Left cardiac atrium (tissue), 4 donors: ENCODE measurements at places on chromosomes 11 and 22.

GRCh38 chr11:112321501-112322172, 61.0 kb upstream of the PLET1 start:
- DNase-seq: peak; percentile 68

- DNase-seq: no peak
These were observed 1.9 kb upstream of the IFITM10 start for GRCh38 chr11:1751999-1752906.

DNA sequence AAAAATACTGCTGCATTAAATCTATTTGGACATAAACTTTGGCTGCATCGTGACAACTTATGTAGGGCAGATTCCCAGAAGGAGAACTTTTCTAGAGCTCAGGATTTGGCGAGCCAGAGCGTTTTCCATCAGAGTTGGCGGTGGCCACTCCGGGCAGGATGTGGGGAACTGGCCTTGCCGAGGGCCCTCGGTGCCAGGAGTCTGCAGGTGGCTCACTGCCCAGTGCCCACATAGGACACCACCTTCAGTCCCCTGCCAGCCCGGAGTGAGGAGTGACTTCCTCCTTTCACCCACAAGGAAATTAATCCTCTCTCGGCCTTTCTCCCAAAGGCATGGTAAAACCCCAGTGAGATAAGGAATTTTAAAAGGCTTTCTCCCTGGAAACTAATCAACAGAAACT, 1.6 kb upstream of the LGALS2 start:
- no peak for DNase-seq

GRCh38 chr11:123103326-123103980, 41.5 kb upstream of the HSPA8 start:
- peak; percentile 65 for DNase-seq

DNA sequence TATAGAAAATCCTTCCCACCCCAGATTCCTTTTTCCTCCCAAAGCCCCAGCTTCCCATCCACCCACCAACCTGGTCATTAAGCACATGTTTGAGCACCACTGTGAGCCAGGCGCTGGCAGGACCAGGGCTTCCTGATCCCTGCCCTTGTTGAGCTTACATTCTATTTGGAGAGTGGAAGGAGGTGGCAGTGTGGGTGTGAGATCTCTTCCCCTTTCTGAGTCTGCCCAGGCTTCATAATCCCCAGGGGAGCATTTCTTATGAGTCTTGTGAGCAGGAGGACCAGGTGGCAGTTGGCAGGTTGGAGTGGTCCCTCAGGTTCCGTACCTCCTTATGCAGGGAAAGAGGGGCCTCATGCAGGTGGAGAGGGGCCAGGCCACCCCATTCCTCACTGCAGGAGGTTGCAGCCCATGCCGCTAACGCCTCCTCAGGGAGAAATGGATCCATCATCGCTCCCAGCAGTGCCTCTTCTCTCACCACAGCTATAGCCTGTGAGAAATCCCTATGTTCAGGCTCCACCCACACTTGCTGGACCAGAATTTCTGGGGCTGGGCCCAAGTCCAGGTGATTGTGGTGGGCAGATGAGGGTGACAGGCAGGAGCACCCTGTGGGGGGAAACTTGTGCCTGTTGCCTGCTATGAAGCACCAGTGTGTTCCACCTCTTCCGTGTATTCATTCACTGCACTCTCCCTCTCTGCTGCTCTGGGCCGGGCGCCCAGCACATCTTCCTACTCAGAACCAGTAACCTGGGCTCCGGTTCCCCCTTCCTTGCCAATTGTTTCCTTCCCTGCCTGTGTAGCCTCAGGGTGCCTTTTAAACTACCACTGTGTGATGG, 23.5 kb downstream of the UBE2L3 start:
- no peak for DNase-seq

- no peak for DNase-seq
These were observed 18.1 kb downstream of the PACSIN2 start for GRCh38 chr22:42996646-42997365.

GRCh38 chr11:42271306-42271705, 811.9 kb upstream of the LRRC4C start:
- DNase-seq: no peak

GRCh38 chr11:5280582-5281102, 10.9 kb upstream of the HBE1 start:
- DNase-seq: peak; percentile 69

- DNase-seq: no peak
These were observed 16.0 kb downstream of the CALCA start for GRCh38 chr11:14956111-14956510.

DNA sequence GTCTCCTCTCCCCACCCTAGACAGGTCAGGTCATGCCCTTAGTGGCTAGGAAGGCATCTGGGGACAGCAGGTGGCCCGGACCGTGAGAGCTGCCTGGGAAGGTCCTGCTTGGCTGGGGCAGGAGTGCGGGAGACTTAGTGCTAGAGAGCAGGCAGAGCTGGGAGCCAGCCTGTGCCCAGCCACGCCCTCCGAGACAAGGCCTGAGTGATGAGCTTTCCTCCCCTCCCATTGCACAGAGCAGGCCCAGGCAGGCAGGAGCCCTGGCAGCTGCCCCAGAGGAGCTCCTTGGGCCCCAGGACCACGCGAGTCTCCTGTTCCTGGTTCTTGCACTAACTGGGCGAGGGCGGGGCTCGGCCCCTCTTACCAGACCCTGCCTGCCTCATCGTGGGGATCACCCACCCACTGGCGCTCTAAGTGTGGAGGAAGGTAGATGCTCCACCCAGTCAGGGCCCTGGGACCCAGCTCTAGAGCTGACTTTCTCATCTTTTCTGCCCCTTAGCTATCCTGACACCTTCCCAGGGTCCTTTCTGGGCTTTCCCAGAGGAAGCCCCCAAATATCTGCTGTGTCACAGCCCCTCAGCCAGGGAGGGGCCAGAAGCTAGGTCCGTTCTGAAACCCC, 44.9 kb downstream of the MACROD1 start:
- DNase-seq: no peak

DNA sequence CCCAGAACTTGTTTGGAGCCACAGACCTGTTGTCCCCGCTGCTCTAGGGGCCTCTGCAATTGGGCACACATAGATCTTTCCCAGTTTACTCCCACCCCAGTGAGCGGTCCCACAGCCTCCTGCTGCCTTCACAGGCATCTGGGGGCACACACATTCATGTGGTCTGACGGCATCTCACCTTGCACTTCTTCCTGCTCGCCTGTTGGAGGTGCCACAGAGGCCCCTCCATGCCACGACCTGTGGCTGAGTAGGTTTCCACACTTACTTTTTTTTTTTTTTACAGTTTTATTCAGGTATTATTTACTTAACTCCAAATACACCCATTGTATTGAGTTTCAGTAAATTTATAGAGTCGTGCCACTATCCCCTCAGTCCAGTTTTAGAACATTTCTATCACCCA, 68.9 kb upstream of the SEPTIN5 start:
- peak; percentile 7 for DNase-seq

DNA sequence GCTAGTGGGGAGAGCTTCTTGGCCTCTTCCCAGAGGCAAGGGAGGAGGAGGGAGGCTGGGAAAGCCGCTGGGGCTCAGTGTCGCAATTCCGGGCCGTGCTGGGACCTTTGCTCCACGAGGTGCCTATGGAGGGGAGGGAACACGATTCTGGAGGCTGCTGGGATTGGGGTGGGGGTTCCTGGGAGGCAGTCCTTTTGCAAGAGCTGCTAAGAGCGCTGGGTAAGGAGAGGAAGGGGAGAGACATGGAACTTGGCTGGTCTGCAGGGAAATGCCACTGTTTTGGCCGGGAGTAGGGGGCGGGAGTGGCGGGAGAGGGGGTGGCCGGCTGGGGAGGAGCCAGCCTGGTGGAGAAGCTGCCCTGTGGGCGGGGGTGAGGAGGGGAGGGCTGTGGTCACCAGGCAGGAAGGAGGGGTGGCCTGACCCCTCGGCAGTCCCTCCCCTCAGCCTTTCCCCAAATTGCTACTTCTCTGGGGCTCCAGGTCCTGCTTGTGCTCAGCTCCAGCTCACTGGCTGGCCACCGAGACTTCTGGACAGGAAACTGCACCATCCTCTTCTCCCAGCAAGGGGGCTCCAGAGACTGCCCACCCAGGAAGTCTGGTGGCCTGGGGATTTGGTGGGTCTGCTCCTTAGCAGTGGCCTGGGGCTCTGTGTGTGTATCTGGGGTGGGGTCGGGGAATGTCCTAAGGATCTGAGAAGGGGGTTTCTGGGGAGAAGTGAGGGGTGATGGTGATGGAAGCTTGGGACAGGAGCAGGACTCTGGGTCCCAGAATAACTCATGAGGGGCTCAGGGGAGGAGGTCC, at the start of gene NR1H3:
TSS of gene NR1H3 (plus strand) at position 480 of the 800 bp plus-strand sequence. CDS start 1,221 bp downstream, outside the sequence.
- DNase-seq: peak; percentile 86

DNA sequence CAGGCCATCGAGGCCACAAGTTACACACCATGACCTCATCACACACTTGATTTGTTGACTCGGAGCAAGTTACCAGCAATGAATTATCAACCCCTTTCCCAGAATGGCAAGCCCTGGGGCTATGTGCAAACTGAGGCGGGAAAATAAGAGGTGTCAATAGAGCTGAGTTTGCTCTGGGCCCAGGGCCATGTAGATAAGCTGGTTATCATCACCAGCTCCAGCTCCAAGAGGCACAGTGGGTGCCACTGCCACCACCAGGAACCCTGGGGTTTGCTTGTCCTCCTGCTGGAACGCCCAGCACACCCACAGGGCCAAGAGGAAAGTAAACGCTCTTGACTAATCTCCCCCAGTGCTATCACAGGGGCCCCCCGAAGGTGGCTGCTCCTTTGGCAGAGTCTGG, 13.0 kb upstream of the VPS37C start:
- no peak for DNase-seq

DNA sequence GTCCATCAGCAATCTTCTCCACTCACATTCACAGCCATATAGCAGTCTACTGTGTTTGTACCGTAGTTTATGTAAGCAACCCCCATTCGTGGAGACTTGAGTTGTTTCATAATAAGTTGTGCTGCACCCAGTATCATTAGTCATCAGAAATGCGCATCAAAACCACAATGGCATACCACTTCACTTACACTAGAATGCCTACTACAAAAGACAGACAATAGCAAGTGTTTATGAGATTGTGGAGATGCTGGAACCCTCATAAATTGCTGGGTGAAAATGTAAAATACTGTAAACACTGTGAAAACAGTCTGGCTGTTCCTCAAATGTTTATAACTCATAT, 133.3 kb downstream of the ATXN10 start:
- no peak for DNase-seq

DNA sequence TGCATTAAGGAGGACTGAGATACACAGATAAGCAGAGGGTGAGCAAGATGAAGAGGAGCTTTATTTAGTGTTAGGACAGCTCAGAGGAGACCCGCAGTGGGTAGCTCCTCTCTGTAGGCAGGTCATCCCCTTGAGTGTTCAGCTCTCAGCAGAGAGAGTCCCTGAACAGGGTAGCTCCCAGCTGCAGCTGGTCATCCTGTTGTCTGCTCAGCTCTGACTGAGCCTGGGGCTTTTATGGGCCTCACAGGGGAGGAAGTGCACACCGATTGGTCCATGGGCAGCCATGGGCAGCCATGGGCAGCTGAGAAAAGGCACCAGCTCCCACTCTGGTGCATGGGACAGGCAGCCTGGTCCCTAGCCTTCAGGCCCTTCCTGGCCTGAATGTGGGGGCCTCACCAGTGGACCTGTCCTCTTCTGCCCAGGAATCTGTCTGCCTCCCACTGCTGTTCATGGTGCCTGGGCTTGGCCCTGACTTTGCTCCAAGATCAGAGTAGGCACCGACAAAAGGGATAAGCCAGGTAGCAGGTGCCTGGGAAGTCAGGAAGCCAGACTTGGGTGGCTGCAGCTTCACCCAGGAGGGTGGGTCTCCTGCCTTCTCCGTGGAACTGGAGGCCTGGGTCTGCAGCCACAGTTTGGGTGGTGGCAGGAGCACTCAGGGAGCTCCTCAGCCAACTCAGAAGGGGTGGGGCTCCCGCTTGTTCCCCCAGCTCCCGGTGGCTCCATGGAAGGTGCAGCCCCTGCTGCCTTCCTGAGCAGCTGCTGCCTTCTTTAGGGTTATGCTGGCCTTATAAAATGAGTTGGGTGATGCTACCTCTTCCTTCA, 54.7 kb downstream of the MYEOV start:
- DNase-seq: no peak

DNA sequence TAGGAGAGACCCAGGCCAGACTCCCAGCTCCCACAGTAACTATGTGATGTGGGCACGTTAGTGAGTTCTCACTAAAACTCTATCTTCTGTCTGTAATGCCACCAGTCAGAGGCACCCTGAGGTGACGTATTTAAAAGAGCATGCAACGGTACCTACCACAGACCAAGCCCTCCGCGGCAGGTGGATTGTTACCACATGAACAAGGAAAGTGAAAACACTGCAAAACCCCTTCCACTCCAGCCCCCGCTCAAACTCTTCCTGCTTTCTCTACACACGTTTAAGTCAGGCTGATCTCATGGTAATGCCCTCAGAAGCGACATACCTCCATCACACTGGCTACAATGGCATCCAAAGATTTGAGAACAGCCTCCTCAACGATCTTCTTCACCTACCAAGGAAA, 36.7 kb downstream of the SERPIND1 start:
- no peak for DNase-seq

DNA sequence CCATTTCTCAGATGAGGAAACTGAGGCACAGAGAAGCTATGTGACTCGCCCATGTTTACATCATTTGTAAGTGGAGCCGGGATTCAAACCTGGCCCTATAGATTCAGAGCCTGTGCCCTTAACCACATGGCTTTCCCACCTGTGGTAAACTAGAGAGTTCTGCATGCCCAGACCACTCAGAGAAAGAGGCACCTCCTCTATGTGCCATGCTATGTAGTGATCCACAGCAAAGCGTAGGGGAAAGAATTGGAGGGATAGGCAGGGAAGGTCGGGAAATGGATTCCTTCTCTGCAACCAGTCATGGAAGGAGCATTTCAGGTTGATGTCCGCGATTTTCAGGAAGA, 15.4 kb upstream of the POU2AF2 start:
- DNase-seq: no peak

DNA sequence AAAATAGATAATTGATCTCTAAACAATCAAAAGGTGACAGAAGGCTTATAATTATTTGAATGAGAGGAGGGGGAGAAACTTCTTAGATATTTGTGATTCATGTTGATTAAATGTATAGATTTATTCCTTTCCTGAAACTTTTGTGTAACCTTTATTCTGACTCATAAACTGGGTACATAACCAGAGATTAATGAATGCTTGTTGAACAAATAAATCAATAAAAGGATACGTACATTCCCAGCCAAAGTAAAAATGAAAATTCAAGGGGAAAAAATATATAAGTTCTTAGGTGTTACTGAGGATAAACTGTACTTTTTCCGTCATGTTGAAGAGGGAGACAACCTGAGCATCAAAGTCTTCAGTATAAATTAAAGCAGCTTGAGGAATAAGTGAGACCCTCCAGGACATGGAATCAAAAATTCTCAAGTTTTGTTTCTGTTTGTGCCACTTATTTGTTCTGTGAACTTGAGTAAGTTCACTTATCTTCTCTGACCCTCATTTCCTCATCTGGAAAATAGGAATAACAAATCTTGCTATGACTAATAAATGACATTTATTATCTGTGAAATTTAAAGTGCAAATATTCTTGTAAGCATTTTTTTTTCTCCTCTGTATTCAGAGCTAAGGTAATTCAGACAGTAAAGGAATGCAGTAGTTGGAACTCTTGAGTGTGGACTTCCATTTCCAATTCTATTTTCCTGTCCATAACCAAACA, 195.4 kb downstream of the METTL15 start:
- no peak for DNase-seq

GRCh38 chr11:21474529-21474928, 718.4 kb upstream of the ANO5 start:
- no peak for DNase-seq
